ENCODE measurements at places on chromosomes 5 and 9.

DNA sequence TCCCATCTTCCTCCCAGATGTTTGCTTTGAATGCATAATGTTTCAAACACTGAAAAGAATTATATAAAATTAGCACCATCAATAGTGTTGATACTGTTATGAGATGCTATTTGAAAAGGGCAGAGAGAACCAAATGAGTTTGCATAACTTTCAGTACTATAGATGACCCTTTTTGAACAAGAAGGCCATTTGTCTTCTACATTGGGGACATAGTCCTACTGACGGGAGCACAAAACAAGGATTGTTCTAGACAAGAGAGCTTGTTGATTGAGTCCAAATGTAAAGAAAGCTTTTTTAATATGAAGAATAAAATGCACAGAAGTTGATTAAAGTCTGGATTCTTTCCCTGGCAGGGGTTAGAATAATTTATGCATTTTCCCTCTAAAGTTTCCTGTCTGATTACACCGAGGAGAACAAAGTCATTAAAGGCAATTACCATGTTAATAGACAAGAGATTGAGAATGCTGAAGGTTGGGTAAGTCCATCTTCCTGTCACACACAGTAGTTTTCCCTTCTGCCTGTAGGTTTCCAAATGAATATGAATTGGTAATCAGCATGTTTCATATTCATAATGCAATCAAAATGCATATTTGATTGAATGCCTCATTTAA, 32.8 kb upstream of the ADCY2 start:
- no peak for DNase-seq

- DNase-seq = no peak
Observed at GRCh38 chr9:137799630-137799983, 78.0 kb upstream of the CACNA1B start.

- DNase-seq = no peak
Observed at GRCh38 chr5:135318037-135318436, 81.0 kb downstream of the MACROH2A1 start.

DNA sequence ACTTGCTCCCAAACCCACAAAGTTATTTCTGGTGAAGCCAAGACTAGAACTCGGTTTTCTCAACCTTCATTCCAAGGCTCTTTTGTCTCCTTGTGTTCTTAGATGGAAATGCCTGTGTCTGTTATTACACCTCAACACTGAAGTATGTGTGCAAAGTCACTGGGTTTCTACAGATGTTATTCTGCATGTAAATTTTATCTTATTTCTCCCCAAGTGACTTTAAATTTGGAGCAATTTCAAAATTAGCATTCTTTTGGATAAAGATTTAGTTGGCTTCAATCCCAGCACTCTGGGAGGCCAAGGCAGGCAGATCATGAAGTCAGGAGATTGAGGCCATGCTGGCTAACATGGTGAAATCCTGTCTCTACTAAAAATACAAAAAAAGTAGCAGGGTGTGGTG, 104.4 kb upstream of the GNA14 start:
- no peak for DNase-seq

DNA sequence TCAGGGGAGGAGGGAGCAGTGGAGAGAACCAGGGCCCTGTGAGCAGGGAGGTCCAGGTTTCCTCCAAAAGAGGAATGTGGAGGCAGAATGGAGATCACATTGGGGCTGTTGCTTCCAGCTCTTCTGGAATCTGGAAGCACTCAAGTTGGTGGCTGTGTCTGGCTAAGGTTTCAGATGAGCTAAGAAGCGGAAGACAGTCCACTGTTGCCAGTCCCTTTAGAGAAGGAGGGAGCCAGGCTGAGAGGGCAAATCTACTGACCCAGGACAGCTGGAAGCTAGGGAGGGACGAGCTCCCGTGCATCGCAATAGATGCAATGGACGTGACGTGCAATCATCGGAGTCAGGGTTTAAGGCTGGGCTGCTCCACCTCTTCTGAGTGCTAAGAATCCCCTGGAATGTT, 71.2 kb downstream of the TENT4A start:
- DNase-seq = no peak

DNA sequence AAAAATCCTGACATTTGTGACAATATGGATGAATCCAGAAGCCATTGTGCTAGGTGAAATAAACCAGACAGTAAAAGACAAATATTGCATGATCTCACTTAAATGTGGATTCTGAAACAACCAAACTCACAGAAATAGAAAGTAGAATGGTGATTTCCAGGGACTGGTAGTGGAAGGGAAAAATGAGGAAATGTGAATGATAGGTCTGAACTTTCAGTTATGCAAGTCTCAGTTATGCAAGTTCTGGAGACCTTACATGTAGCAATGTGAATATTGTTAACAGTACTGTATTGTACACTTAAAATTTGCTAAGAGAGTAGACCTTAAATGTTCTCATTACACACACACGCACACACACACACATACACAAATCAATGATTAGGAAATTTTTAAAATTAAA, 84.9 kb downstream of the SLCO4C1 start:
- no peak for DNase-seq

GRCh38 chr9:105178076-105178475, 66.4 kb upstream of the SLC44A1 start:
- DNase-seq = no peak

- DNase-seq = no peak
Observed at GRCh38 chr5:125612181-125612721, 811.0 kb upstream of the GRAMD2B start.

DNA sequence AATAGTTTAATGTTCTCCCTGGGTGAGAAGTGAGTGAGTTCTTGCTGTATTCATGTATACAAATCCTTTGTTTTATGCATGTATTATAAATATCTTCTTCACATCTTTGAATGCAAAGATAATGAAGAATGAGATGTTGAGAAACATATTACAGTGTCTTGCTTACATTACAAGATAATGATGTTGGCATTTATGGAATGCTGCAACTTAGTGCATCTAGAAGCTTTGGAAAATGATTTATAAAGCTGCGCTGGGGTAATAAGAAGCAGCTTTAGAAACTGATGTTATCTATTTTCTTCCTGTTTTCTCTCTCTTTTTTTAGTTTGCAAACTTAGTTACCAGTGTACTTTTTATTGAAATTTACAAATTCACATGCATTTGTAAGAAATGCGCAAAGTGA, 673.4 kb downstream of the KCTD16 start:
- DNase-seq = no peak

DNA sequence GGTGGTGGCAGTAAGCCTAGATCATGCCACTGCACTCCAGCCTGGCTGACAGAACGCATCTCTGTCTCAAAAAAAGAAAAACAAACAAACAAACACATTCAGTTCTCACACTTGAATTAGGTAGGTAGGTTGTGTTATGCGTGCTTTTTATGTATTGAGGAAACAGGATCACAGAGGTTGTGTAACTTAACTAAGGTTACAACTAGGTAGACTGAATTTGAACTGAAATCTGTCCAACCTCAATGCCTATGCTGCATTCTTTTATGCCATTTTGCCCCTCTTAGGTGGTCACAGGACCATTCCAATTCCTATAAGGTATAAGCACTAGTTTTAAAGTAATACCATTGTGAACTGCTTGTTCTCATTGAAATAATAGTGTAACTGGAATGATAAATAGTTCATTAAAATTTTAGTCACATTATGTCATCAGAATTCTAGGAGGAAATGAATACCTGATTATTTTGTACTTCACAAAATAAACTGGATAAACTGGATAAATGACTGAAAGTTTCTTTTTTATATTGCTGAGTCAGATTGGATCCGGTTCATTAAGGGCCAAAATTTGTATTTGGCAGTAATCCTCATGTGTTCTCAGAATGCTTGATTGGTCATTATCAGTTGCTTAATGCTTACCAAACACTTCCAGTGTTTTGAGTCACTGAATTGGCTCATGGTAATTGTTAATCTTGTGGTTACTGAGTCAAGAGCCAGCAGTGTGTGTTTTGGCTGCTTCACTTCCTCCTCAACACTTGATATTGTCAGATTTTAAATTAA, 7.1 kb downstream of the UBAP1 start:
- peak; percentile 79 for DNase-seq

- no peak for DNase-seq
Observed at GRCh38 chr5:170538696-170539586, 35.1 kb downstream of the KCNIP1 start.

- DNase-seq = peak; percentile 59
Observed at GRCh38 chr5:95664204-95664786, 17.7 kb downstream of the RFESD start.

- no peak for DNase-seq
Observed at GRCh38 chr5:13249854-13250253, 694.6 kb downstream of the DNAH5 start.

- no peak for DNase-seq
Observed at GRCh38 chr9:138058181-138058580, 180.6 kb downstream of the CACNA1B start.

DNA sequence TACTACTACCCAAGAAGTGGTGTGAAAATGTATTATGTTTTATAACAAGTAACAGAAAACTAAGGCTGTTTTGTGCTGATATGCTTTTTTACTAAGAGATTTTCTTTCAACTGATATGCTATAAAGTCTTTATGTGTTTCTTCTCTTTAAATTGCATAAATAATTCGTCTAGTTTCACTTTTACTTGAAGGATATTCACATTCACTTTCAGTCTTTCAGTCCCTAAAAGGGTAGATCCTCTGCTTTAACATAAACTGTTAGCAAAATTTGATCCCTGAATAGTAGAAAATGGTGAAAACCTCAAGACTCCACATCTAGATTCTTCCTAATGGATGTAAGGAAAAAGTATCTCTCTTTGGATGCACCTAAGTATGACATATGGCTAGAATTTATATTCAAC, 69.0 kb upstream of the FST start:
- no peak for DNase-seq

DNA sequence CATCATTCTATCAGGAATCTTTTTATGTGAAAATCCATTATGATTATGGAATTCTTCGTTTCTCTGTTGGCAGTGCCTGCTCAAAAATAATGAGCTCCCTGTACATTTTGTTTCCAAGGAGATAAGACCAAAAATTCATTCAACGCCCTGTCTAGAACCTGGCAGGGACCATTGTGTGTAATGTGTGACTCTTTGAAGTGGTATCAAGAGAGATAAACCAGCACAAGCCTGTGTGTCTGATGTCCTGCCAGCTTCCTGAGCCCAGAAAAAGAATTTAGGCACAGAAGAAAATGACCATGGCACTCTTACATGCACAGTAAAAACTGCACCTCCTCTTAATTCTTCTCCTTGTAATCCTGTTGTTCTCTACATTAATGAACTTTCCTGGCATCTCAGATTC, 177.4 kb downstream of the SAXO1 start:
- DNase-seq = no peak

DNA sequence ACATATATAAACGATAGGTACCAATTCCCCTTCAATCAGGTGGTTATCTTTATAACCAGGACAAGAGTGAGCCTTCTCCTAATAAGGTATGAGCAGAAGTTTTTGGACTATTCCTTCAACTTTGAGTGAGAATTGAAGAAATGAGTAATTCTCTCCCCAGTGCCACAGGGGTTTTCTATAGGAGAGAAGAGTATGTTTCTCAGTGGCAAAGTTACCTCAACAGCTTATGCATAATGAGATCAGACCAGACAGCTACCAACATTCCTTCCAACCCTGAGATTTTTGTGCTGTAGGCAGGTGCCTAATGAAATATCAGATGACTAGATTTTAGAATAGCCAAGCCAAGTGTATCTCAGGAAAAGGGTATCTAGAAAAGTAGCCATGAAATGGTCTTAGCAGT, 40.9 kb downstream of the ABLIM3 start:
- DNase-seq = no peak

GRCh38 chr5:150671509-150672236, 10.6 kb downstream of the MYOZ3 start:
- DNase-seq = no peak

GRCh38 chr5:20114526-20114925, 126.5 kb upstream of the CDH18 start:
- DNase-seq = no peak

DNA sequence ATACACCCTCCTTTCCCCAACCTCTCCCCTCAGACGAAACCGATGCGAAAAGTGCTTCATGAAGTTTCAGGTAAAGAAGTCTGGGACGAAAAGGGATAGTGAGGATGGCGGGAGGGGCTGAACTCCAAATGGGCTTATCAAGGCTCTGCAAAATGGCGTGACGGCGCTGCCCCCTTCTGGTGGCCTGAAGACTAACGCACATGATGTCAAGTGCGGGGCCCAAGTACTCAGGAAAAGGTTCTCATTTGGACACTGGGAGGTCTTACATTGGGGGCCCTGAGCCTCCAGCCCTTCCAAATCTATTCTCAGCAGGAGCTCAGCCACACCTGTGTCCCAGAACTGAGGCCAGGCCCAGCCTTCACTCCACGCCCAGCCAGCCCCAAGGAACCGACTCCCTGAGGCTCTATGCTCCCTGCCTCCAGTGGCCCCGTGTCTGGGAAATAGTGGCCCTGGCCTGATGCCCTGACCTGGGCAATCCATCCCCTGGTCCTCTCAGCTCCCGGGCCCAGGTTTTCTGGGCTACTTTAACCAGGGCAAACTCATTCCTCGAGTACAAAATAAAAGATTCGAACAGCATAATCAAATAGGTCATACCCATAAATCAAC, 119.9 kb downstream of the KCNIP1 start:
- peak; percentile 53 for DNase-seq

GRCh38 chr9:89484475-89485404, 13.2 kb downstream of the SEMA4D start:
- DNase-seq = no peak

- no peak for DNase-seq
Observed at GRCh38 chr9:98314381-98315066, 59.1 kb upstream of the TBC1D2 start.

DNA sequence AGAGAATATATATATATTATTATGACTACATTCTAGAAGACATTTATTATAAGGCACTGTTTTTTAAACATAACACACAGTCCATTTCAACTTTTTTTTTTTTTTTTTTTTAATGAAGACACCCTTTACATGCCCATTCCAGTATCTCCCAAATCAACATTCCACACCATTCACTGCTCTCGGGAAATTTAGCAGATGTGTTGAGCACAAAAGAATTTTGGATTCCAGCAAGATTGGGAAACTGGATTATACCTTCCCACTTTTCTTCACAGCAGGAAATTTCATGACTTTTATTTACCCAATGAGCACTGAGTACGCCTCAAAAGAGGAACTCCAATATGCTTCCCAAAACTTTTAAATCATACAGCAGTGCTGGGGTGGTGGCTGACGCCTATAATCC, 333.6 kb upstream of the DAB2 start:
- no peak for DNase-seq

DNA sequence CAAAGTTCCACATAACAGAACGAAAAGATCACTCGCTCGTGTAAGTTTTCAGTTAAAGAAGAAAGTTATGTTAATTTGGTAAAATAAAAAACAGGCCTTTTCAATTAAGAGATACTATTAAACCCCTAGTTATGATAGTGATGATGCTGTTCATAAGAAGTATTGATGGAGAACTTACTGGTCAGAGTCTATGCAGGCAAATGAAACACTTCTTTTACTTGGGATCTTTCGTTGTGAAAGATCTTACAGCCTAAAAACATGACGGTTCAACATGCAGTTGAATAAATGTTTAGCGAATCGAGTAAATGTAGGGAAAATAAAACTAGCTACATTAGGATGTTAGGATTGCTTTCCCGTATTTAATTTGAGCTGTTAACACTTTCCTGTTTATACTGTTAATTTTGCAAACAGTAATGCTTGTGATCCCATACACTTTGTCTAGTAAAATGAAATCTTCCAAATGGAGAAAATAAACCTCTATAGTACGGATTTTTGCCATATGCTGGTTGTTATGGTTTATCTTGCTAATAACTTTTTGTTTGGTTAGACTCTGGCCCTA, 2.0 kb downstream of the RHOBTB3 start:
- DNase-seq = no peak

GRCh38 chr5:10563945-10564837, at the start of gene ANKRD33B:
ANKRD33B (plus strand) TSS chr5:10564070; CDS start chr5:10564468, 398 bp downstream.
- no peak for DNase-seq
